ENCODE measurements at places on chromosomes 13 and 19.

- no peak overlapping the region for H3K4me3 ChIP-seq
- H3K27ac ChIP-seq, result peak overlapping the region; percentile 64
- no peaks in the 10 kb centered on the region for H3K27me3 ChIP-seq
- no peaks in the 10 kb centered on the region for H3K4me1 ChIP-seq
- H3K36me3 ChIP-seq, result no peaks in the 10 kb centered on the region
These were observed 2.2 kb upstream of the TSPAN16 start for GRCh38 chr19:11293433-11294389.

DNA sequence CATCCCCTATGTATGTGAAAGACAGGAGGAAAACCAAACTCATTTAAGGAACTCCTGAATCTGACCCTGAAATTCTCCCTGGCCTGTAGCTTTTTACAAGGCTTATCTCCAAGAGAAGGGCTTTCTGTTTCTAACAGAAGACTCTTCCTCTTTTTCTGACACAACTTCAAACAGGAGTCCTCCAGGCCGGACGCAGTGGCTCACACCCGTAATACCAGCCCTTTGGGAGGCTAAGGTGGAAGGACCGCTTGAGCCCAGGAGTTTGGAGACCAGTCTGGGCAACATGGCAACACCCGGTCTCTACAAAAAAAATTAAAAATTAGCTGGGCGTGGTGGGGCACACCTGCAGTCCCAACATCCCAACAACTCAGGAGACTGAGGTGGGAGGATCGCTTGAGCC, 41.9 kb downstream of the CARS2 start:
- H3K4me1 ChIP-seq, result no peaks in the 10 kb centered on the region
- H3K4me3 ChIP-seq, result no peak overlapping the region
- peaks cover 99% of the 10 kb centered on the region for H3K36me3 ChIP-seq
- no peaks in the 10 kb centered on the region for H3K27me3 ChIP-seq

DNA sequence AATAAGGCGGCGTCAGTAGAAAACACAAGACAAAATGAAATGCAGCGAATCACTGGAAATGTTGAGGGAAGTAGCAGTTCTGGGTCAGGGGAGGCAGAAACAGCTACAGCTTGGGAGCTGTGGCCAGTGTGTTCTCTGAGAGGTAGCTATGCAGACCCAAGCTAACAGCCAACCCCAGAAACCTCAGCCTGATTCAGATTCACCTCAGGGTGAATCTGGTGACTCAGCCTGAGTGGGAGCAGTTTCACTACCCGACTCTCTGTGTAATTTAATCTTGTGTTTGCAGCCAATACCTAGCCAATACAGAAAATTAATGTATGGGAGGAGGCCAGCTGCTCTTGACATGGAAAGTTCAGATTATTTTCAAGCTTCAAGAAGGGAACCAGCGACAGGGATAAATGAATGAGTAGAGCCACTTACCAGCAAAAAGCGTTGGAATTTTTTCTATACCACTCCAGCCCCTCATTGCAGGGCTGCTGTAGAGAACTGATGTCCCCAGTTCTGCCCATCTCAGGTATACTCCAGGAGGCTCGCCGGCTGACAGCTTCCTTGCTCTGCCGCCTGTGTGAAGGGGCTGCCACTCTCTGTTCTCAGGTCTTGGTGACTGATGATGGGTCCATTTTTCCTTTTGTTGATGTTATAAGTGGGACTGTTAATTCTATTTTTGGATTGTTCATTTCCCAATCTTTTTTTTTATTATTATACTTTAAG, 8.9 kb downstream of the IGFL3 start:
- no peak overlapping the region for H3K27ac ChIP-seq
- no peak overlapping the region for H3K4me3 ChIP-seq
- no peak for ATAC-seq
- H3K36me3 ChIP-seq, result no peaks in the 10 kb centered on the region

GRCh38 chr13:73673931-73674330, 460.3 kb downstream of the KLF12 start:
- H3K4me1 ChIP-seq, result no peaks in the 10 kb centered on the region
- H3K4me3 ChIP-seq, result no peak overlapping the region
- ATAC-seq, result no peak
- H3K27me3 ChIP-seq, result no peaks in the 10 kb centered on the region
- H3K36me3 ChIP-seq, result no peaks in the 10 kb centered on the region

DNA sequence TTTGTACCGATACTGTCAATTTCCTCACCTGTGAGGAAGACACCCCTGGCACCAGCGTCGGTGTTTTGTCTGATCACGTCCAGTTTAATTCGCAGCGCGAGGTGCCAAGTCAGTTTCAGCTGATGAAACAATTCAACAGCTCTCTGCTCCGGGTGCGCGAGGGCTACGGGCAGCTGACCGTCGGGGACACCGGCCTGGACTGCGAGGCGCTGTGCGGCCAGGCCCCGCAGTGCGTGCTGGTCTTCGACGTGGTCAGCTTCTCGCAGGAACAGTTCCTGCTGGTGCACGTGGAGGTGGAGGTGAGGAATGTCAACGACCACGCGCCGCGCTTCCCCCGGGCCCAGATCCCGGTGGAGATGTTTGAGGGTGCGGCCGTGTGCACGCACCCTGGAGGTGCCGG, 171.5 kb downstream of the OLFM4 start:
- H3K4me1 ChIP-seq, result no peaks in the 10 kb centered on the region
- no peak overlapping the region for H3K27ac ChIP-seq
- no peak for ATAC-seq
- no peaks in the 10 kb centered on the region for H3K36me3 ChIP-seq
- H3K27me3 ChIP-seq, result peaks cover 77% of the 10 kb centered on the region
- H3K4me3 ChIP-seq, result no peak overlapping the region

GRCh38 chr13:106377931-106378662, 157.4 kb downstream of the EFNB2 start:
- H3K27me3 ChIP-seq, result no peaks in the 10 kb centered on the region
- no peak for ATAC-seq
- no peaks in the 10 kb centered on the region for H3K4me1 ChIP-seq
- H3K4me3 ChIP-seq, result no peak overlapping the region
- no peaks in the 10 kb centered on the region for H3K36me3 ChIP-seq
- H3K27ac ChIP-seq, result no peak overlapping the region

GRCh38 chr13:78183732-78184131, 265.1 kb upstream of the EDNRB start:
- H3K27ac ChIP-seq, result no peak overlapping the region
- no peaks in the 10 kb centered on the region for H3K27me3 ChIP-seq
- no peaks in the 10 kb centered on the region for H3K36me3 ChIP-seq
- no peak overlapping the region for H3K4me3 ChIP-seq
- no peak for ATAC-seq
- H3K4me1 ChIP-seq, result no peaks in the 10 kb centered on the region

- H3K27me3 ChIP-seq, result peaks cover 61% of the 10 kb centered on the region
- no peak within 1 kb of the TSS for H3K27ac ChIP-seq
- no peaks in the 10 kb centered on the region for H3K36me3 ChIP-seq
- H3K4me3 ChIP-seq, result no peak within 1 kb of the TSS
These were observed at the start of gene FFAR1 for GRCh38 chr19:35347171-35347929. FFAR1 (plus strand) TSS chr19:35347902; CDS start chr19:35351552, 3,650 bp downstream.

DNA sequence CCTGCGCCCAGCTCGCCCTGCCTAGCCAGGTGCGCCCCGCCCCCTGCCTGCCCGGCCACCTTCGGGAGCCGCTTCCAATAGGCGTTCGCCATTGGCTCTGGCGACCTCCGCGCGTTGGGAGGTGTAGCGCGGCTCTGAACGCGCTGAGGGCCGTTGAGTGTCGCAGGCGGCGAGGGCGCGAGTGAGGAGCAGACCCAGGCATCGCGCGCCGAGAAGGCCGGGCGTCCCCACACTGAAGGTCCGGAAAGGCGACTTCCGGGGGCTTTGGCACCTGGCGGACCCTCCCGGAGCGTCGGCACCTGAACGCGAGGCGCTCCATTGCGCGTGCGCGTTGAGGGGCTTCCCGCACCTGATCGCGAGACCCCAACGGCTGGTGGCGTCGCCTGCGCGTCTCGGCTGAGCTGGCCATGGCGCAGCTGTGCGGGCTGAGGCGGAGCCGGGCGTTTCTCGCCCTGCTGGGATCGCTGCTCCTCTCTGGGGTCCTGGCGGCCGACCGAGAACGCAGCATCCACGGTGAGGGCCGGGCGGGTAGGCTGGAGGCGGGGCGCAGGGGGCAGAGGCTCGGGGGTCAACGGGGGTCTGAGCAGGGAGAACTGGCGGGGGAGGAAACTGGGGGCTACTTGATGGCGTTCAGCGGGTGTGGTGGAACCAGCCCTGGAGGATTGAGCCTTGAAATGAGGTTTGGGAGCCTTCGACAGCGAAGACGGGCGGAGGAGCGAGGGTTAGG, at the start of gene SPINT2:
TSS of gene SPINT2 (plus strand) at position 88 of the 727 bp plus-strand sequence. CDS start at position 408, 320 bp downstream.
- no peaks in the 10 kb centered on the region for H3K4me1 ChIP-seq
- peaks cover 30% of the 10 kb centered on the region for H3K27me3 ChIP-seq
- H3K36me3 ChIP-seq, result no peaks in the 10 kb centered on the region
- peak within 1 kb of the TSS; percentile 57 for H3K4me3 ChIP-seq

GRCh38 chr19:4233282-4233853, 4.0 kb downstream of the EBI3 start:
- peaks cover 97% of the 10 kb centered on the region for H3K27me3 ChIP-seq
- no peak for ATAC-seq
- no peaks in the 10 kb centered on the region for H3K4me1 ChIP-seq
- no peaks in the 10 kb centered on the region for H3K36me3 ChIP-seq

DNA sequence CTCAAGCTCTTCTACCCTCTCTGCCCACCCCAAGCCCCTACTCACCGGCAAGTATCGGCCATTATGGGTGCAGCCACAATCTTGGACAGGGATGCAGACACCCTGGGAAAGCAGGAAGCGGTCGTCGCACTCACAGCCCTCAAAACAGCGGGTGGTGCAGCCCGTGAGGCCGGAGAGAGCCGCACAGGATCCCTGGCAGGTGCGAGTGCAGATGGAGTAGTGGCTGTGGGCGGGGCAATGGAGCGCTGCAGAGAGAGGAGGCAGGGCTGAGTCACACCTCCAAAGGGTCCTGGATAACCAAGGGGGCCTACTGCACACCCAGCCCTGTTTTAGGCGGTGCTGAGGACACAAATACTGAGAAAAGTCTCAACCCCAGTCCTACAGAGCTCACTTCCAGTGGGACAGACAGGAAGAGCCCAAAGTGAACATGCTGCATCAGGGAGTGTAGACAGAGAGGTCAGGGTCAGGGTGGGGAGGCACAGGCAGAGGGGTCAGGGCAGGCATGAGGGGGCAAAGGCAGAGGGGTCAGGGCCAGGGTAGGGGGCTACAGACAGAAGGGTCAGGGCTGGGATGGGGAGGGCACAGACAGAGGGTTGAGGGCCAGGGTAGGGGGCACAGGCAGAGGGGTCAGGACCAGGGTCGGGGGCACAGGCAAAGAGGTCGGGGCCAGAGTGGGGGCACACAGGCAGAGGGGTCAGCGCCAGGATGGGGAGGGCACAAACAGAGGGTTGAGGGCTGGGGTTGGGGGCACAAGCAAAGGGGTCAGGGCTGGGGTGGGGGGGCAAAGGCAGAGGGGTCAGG, 24.2 kb upstream of the FBL start:
- H3K27me3 ChIP-seq, result peaks cover 8% of the 10 kb centered on the region
- no peak overlapping the region for H3K27ac ChIP-seq
- no peaks in the 10 kb centered on the region for H3K4me1 ChIP-seq
- ATAC-seq, result no peak

- no peaks in the 10 kb centered on the region for H3K4me1 ChIP-seq
- H3K4me3 ChIP-seq, result no peak overlapping the region
- H3K27me3 ChIP-seq, result peaks cover 4% of the 10 kb centered on the region
- H3K36me3 ChIP-seq, result no peaks in the 10 kb centered on the region
- H3K27ac ChIP-seq, result no peak overlapping the region
- ATAC-seq, result no peak
These were observed 37.1 kb upstream of the OLFM4 start for GRCh38 chr13:52991344-52992020.

GRCh38 chr19:19110410-19111135, 27.7 kb downstream of the TMEM161A start:
- peaks cover 14% of the 10 kb centered on the region for H3K27me3 ChIP-seq
- H3K27ac ChIP-seq, result no peak overlapping the region
- H3K36me3 ChIP-seq, result no peaks in the 10 kb centered on the region
- peaks cover 3% of the 10 kb centered on the region for H3K4me1 ChIP-seq

- no peak overlapping the region for H3K4me3 ChIP-seq
- no peaks in the 10 kb centered on the region for H3K36me3 ChIP-seq
- no peaks in the 10 kb centered on the region for H3K4me1 ChIP-seq
These were observed 26.5 kb downstream of the MRPL57 start for GRCh38 chr13:21202767-21203531.

GRCh38 chr19:23772675-23773063, 14.0 kb upstream of the ZNF681 start:
- H3K27ac ChIP-seq, result no peak overlapping the region
- no peak overlapping the region for H3K4me3 ChIP-seq
- ATAC-seq, result no peak
- H3K4me1 ChIP-seq, result no peaks in the 10 kb centered on the region
- no peaks in the 10 kb centered on the region for H3K27me3 ChIP-seq

- peaks cover 8% of the 10 kb centered on the region for H3K36me3 ChIP-seq
- no peaks in the 10 kb centered on the region for H3K27me3 ChIP-seq
- no peak for ATAC-seq
- no peak overlapping the region for H3K4me3 ChIP-seq
These were observed 39.3 kb downstream of the POLR1D start for GRCh38 chr13:27661017-27661416.

DNA sequence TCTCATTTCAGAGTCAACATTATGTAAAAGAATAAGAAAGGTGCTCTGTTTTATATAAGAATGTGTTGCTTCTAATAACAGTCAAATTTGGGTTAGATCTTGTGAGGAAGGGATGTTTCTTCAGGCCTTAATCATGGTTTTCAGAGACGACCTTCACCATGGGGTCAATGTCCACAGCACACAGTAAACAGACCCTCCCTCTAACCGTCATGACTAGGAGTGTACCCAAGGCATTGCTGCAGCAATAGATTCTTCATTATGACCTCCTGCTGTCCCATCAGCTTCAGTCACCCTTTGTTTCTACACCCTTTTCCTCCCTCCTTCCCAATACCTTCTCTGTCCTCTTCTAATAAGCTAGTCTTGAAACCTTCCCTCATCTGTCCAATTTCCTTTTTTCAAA, 15.7 kb downstream of the SERPINE3 start:
- peaks cover 3% of the 10 kb centered on the region for H3K36me3 ChIP-seq
- H3K27ac ChIP-seq, result no peak overlapping the region
- H3K4me1 ChIP-seq, result peaks cover 18% of the 10 kb centered on the region
- H3K27me3 ChIP-seq, result no peaks in the 10 kb centered on the region
- no peak for ATAC-seq

DNA sequence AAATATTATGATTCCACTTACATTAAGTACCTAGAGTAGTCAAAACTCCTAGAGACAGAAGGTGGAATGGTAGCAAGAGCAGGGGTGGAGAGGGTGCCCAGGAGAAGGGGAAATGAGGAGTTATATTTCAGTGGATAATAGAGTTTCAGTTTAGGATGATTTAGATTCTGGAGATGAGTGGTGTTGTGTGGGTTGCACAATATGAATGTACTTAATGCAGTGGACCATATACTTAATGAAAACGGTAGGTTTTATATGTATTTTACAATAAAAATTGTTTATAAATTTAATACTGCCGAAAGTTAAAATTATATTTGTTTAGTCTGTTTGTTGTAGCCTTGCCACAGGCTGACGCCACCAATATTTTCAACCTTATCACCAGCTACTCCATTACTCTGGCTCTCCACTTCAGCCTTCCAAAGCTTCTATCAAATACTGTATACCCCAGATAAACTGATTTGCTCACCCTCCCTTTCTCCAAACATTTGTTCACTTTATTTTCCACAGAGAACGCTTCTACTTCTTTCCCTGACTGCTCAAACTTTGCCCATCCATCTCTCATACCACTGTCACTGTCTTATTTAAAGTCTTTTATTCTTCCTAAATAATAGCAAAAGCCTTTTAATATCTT, 1.4 kb upstream of the RBM26 start:
- H3K4me3 ChIP-seq, result no peak overlapping the region
- H3K4me1 ChIP-seq, result peaks cover 17% of the 10 kb centered on the region
- H3K36me3 ChIP-seq, result no peaks in the 10 kb centered on the region
